ENCODE measurements at places on chromosomes 6 and 20.

GRCh38 chr20:34343458-34344211 lies 19.4 kb upstream of the ITCH start:
- DNase-seq = no peak

GRCh38 chr20:23293689-23294088 lies 56.9 kb upstream of the NXT1 start:
- DNase-seq = no peak

DNA sequence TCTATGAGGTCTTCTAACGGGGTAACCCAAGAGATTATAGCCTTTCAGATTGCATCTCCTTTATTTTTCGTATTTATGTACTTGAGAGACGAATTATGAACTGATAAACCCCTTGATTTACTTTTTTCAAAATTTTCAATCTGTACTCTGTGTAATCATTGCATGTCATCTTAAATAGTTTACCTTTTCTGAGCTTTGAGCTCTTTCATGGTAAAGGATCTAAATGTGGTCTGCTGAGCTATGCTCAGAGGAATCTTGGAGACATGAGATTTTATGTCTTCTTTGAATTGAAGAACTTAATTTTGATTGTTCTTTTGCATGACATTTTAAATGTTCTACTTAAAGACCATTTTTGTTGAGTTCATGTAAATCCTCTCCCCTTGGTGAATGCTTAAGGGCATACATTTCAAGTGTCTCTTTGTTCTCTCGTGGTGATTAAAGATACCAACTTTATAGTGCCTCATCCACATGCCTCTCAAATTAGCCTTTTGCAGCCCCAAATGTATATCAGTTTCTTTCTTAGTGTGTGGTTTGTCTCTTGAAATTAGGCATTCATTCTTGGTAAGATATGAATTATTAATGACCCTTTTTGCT lies 116.3 kb upstream of the SCGN start:
- no peak for DNase-seq

- no peak for DNase-seq
Observed at GRCh38 chr20:48957053-48957481, 35.6 kb downstream of the ARFGEF2 start.

GRCh38 chr6:129744201-129744879 lies 34.4 kb upstream of the ARHGAP18 start:
- DNase-seq = peak; percentile 2

DNA sequence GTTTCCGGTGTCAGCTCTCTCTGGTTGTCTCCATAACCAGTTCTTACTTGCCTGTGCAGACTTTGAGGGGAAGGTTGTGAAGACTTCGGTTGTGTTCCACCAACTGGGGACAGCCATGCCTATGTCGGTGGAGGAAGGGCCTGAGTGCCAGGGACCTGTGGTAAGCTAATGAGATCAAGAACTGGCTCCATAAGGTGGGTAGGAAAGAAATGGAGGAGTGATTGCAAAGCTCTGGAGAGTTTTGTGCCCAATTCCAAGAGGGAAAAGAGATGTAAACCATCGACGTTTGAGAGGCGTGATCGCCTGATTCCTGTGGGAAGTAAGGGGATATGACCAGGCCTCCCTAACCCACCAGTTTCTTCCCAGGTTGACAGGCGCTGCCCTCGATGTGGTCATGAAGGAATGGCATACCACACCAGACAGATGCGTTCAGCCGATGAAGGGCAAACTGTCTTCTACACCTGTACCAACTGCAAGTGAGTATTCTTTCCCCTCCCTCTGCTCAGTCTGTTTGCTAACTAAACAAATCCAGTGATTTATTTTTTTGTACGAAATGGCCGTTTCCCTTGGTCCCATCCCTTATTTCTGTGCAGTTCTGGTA lies 893 bp downstream of the POLR1H start:
- DNase-seq = no peak

DNA sequence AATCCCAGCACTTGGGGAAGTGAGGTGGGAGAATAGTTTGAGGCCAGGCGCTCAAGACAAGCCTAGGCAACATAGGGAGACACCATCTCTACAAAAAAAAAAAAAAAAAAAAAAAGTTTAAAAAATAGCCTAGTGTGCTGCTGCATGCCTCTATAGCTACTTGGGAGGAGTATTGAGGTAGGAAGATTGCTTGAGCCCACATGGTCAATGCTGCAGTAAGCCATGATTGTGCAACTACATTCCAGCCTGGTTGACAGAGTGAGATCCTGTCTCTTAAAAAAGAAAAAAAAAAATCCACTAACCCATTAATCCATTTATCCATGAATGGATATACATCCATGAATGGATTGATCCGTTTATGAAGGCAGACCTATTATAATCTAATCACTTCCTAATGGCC lies 1064.6 kb upstream of the EYS start:
- no peak for DNase-seq

DNA sequence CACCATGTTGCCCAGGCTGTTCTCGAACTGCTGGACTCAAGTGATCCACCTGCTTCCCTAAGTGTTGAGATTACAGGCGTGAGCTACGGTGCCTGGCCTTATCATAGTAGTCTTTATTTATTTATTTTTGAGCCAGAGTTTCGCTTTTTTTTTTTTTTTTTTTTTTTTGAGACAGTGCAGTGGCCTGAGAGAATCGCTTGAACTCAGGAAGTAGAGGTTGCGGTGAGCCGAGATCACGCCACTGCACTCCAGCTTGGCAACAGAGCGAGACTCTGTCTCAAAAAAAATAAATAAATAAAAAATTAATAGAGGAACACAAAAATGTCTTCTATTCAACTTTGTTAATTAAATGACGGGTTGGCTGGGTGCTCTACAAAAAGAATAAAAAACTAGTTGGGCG lies 12.9 kb downstream of the MAPRE1 start:
- DNase-seq = no peak

DNA sequence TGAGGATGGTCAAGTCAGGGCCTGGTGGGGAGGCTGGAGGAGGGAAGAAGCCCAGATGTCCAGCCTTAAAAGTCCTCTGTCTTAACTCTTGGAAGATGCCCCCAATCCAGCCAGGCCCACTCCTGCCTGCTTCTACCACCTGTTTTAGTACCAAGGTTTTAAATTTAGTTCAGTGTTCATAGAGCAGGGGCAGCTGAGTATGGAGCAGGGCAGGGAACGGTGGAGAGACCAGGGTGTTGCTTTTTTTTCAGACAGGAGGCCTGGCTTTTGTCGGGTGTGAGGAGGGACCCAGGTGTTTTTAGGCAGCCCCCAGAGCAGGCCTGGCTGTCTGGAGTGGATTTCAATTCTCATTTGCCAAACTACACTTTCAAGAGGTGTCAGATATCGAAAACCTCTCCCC lies 278.8 kb downstream of the CDC5L start:
- no peak for DNase-seq

DNA sequence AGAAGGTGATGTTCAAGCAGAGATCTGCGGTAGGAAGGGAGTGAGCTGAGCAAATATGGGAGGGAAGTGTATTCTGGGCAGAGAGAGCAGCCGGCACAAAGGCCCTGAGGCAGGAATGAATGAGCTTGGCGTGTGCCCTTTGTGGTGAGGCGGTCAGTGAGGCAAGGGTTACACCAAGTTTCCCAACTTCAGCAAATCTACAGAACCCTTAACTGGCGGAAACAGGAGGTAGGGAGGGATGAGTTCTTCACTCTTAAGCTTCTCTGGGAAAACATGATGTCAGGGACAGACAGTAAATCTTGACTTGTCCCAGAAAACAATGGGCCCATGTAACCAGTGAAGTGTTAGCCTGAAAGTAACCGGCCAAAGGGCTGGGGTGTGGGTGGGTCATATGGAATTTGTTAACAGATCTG lies 97.1 kb upstream of the PTPN1 start:
- DNase-seq = no peak

DNA sequence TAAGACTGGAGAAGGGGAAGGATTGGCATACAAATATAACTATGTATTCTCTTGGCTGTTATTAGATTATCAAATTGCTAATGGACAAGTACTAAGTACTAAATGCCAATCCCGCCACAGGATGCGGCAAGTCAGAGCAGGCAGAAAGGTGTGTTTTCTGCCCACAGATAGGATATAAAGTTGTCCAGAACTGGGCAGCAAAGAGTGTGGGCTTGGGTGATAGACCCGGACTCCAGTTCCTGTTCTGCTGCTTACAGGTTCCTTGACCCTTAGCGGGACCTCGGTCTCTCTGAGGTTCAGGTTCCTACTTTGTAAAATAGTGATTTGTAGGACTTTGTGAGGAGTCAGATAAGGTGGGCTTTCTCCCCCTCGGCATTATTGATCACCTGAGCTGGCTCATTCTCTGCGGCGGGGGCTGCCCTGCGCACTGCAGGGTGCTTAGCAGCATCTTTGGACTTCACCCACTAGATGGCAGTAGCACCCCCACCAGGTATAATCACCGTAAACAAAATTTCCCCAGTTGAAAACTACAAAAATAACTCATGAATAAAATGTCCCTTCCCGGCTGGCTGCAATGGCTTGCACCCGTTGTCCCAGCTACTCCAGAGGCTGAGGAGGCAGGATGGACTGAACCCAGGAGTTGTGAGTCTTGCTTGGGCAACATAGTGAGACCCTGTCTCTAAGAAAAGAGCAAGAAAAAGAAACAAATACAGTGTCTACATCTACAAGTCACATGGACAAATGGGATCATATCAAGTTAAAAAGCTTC lies 193.1 kb downstream of the DOK5 start:
- peak; percentile 11 for DNase-seq

GRCh38 chr6:55678330-55679224 lies 99.6 kb upstream of the HMGCLL1 start:
- DNase-seq = no peak

DNA sequence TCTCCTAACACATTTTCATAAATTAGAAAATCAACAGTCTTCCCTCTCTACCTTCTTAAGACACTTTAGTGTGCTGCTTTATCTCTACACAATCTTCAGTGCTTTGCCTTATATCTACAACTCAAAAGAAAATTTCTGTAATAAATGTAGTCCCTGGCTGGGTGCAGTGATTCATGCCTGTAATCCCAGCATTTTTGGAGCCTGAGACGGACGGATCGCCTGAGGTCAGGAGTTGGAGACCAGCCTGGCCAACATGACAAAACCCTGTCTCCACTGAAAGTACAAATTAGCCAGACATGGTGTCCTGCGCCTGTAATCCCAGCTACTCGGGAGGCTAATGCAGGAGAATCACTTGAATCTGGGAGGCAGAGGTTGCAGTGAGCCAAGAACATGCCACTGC lies 9.7 kb upstream of the EDN1 start:
- DNase-seq = no peak

- DNase-seq = peak; percentile 14
Observed at GRCh38 chr6:40395066-40395697, 192.0 kb downstream of the LRFN2 start.

DNA sequence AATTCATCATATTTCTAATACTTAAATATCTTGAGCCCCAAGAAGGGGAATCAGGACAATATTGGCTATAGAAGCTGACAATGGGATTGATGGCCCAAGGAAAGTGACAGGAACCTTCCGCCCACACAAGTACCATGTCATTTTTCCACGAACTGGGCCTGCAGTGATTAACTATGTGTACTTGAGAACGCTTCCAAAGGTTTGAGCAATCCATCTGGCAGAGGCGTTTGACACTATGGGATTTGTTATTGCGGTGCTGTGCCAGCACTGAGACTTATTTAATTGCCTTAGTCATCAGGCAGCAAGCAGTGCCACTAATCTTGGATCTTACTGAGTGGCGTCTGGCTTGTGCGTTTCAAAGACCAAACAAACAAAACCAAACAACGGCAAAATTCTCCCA lies 135.6 kb upstream of the UST start:
- DNase-seq = no peak

DNA sequence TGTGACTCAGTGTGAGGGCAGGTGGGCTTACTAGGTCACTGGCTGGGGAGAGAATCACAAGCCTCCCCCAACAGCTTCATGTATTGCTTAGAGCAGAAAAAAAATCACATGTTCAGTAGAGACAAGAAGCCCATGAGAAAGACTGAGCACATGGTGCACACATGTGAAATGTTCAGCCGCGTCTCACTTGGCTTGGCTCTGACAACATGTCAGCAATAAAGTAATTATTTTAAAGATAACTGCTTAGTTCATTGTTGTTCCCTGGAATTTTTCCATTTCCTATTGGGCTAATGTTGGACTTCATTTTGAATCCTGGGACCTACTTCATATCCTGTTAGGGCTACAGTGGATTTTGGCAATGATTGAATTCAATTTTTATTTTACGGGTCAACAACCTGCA lies 222.6 kb downstream of the C6orf118 start:
- DNase-seq = no peak

GRCh38 chr6:24825130-24825630 lies 26.5 kb upstream of the ARMH2 start:
- DNase-seq = no peak

DNA sequence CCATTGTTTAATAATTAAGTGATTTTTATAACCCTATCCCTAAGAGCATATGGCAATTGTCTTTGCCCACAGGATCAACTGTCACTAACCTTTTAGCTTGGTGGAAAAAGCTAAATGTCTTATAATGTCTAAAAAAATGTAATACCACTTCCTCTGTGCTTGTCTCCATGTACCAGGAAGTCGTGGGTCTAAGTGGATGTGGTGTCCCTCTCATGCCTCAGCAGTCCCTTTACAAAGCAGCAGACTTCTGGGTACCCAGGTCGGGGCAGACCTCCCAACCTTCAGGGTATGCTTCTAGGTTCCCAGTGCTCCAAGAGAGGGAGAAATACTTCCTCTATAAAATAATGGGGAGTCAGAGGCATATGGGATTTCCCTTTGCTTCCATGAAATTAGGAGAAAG lies 74.7 kb downstream of the ZHX3 start:
- DNase-seq = no peak

DNA sequence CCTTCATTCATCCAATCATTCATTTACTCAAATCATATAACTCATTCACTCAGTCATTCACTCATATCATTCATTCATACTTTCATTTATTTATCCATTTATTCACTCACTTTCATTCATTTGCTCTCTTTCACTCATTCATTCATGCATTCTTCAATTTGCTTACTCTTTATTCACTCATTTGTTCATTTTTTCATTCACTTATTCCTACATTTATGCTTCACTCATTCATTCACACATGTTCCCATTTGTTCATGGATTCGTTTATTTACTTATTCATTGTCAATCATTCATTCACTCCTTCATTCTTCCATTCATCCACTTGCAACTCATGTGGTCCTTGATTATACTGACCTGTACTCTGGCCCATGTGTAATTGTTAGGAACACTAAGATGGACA lies 39.4 kb downstream of the SNRPB start:
- no peak for DNase-seq

GRCh38 chr6:43628393-43629103 lies 516 bp downstream of the GTPBP2 start:
- DNase-seq = peak; percentile 63

GRCh38 chr20:20024942-20025341 lies 7.8 kb downstream of the NAA20 start:
- DNase-seq = no peak

GRCh38 chr20:53934421-53935343 lies 135.7 kb downstream of the BCAS1 start:
- DNase-seq = no peak

DNA sequence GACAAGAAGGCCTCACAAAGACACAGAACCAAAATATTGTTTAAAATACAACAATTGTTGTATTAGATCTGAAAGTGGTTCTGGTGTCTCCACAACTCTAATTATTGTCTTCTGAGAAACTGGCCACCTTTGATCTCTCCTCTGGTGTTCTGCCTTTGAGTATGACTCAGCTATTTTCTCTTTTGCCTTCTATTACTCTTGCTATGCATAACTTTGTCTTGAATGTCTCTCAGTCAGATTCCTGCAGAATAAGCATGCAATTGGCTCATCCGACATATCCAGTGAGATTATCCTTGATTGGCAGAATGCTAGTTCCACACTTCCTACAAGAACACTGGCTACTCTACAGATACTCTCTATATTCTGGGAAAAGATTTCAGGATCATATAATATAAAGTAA lies 14.3 kb upstream of the EPM2A start:
- no peak for DNase-seq
